NCI-H510A (cell line): ENCODE measurements at places on chromosomes 3 and 15.

- no peak for DNase-seq
These were observed 172 bp downstream of the ITPKA start for GRCh38 chr15:41493902-41494189.

- DNase-seq, result no peak
These were observed 196.3 kb upstream of the PLSCR5 start for GRCh38 chr3:146801492-146801891.

GRCh38 chr3:56488812-56489600 is 20.7 kb upstream of the ERC2 start:
- no peak for DNase-seq

- DNase-seq, result no peak
These were observed 198.9 kb upstream of the LPP start for GRCh38 chr3:187954873-187955586.

- DNase-seq, result no peak
These were observed 216.1 kb downstream of the SLCO3A1 start for GRCh38 chr15:92069308-92070250.

DNA sequence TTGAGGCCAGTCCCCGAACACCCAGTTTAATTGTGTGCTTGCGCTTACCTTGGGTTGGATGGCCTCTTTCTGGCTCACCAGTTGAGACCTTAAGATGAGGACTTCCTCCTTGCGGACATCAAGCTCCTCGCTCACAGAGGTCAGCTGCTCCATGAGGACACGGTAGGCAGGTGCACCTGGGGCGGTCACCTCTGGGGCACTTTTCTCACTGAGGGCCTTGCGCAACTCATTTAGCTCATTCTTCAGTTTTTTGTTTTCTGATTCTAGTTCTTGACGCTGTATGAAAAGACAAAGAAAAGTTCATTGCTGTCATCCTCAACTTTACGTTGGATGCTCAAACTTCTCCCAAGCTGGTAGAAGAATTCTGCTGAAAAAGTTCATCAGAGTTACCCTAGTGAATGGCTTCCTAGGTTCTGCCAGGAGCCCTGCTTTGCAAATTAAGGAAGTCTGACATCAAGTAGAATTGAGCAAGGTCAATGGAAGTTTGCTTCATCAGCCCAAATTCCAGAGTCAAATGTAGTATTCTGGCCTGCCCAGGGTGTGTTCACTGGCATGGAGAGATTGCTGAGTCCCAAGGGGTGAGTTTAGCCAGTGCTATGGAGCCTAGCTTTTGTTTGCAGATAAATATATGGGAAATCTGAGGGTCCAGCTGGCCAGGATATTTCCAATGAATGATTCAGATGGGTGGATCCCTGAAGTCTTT is 55.8 kb upstream of the MYO5C start:
- no peak for DNase-seq

- no peak for DNase-seq
These were observed 194.7 kb downstream of the DTWD1 start for GRCh38 chr15:49815526-49815925.

DNA sequence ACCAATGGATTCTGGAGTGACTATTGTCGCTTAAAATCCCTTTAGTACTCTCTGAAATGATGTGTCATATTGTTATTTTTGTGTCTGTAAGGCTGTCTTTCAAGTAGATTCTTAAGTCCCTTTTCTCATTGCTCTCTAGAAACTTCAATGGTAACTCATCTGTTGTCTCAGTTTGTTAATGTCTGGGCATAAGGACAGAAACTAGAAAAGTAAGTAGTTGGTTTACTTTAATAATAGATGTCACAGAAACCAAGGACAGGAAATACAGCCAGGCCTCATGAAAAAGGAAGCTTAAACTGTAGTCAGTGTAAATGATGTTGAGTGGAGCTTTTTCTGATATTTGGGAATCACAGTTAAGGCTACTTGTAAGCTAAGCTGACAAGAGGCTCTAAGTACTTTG is 730.2 kb upstream of the DPPA4 start:
- DNase-seq, result no peak

DNA sequence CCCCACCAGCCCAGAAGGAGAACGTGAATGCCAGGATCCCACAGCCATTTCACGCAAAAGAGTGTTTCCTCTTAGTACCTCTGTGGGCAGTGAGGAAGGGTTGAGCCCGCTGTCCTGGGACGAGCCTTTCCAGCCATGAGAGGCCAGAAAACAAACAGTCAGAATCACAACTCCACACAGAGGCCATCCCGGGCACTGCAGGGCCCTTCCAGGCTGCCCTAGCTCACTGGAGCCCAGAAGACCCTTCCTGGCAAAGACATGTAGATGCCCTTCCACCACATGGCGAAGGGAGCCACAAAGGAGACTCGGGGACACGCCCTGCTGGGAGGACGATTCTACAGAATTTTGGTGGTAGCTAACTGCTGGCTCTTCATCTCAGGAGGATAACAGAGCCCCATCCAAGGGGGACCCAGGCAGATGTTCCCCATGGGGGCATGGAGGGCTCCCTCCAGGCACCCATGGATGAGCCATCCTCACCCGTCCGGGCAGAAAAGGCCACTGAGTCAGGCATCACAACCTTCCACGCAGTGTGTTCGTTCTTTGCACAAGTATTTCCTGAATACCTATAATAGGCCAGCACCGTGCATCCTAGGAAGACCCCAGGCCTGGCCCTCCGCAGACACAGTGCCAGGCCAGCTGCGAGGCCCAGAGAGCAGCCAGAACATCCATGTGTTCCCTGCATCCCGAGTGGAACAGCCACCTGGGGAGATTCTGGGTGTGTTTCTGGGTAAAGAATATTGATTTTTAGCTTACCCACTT is 47.2 kb downstream of the SLC12A8 start:
- DNase-seq, result no peak

GRCh38 chr3:1164101-1164500 is 71.3 kb downstream of the CNTN6 start:
- DNase-seq, result no peak

DNA sequence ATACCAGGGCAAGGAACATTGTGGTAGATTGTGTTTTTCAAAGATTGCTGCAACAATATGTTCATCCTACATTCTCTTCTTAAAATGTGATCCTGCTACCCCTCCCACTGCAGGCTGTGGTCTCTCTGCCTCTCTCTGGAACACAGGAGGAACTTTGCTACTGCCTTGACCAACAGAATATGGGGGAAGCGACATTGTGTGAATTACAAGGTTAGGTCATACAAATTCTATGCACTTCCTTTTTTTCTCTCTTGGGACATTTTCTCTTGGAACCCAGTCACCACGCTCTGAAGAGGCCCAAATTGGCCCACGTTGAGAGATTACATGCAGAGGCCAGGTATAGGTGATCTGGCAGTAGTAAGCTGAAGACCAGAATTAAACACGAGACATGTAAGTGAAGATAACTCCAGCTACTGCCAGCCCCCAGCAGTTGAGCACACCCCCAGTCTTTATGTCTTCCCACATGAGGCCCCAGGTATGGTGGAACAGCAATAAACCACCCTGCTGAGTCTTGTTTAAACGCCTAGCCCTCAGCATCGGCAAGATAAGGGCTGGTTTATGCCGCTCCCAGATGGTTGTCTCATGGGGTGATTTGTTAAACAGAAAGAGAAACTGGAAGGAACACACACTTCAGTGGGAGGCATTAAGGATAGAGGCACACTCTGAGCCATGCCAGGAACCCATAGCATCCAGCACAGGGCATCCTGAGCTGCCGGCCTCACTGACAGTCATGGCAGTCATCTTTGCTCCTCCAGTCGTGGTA is 59.9 kb downstream of the FAM43A start:
- DNase-seq, result no peak

- no peak for DNase-seq
These were observed 2.6 kb downstream of the LIPC start for GRCh38 chr15:58434334-58434875.

DNA sequence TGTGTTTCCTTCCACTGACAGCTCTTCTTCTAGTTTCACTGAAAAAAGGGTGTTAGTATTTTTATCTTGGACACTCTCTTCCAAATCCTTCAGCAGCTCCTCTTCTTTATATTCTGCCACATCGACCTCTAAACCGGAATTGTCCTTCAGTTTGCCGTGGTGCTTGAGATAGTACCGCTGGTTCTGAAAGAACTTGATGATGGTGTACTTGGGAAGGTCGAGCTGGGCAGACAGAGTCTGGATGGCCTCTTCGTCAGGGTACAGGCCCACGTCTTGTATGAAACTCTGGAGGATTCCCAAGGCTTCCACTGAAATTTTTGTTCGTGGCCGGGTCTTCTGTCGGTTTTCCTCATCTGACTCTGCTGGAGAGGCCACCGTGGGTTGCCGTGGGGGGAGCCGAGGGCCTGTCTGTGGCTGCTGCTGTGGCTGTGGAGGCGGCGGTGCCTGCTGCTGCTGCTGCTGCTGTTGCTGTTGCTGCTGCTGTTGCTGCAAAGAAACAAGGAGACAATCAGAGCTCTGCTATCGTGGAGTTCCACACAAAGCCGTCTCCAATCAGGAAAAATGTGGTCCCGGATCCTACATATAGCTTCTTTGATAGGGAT is 75.8 kb downstream of the SATB1 start:
- no peak for DNase-seq

GRCh38 chr3:46504789-46505188 is 7.0 kb downstream of the RTP3 start:
- no peak for DNase-seq

DNA sequence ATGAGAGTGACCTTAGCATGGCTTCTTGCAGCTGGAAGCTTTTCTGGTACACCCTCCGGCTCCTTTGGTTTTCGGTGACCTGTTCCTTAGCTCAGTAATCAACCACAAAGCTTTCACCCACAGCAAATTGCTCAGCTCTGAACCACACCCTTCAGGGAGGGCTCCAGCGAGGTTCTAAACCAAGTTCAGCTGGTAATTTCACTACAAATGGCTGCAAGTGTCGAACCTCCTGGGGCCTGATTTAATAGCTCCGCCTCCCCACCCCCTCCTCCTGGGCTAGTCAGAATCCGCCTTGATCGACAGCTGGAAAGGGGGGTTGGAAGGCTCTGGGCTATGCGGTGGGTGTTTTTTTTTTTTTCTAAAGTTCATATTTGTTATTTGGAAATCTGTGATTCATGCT is 150.9 kb upstream of the MCTP2 start:
- DNase-seq, result no peak

DNA sequence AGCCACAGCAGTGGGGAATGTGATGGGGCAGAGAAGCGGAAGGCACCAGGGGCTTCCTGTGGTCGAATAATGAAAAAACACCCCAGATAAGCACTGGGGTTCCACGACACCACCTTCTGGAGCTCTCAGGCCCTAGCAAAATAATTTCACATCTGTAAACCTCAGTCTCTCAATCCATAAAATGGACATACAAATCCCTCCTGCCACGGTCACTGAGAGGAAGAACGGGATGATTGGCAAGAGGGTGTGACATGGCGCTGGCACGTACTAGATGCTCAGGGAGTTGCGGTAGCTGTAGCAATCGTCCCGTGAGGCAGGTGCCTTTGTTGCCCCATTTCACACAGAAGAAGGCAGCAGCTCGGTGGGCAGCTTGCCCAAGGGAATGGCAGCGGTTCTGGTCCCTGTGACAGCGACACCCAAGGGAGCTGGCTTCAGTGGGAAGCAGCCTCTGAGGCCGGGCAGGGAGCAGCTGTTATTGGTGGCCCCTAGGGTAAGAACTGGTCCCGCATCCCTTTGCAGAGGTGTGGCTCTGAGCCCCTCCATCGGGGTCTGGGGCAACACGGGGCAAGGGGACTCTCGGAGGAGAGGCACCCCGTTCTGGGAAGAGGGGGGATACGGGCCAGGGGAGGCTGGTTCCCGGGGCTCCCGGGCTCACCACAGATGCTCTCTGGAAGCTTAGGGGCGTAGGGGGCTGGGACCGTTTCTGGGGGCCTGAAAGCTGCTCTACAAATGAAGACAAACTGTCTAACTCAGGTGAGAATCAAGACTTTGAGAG is 114.0 kb upstream of the ALDH1A3 start:
- no peak for DNase-seq

GRCh38 chr3:177680472-177680821 is 483.2 kb upstream of the TBL1XR1 start:
- no peak for DNase-seq

GRCh38 chr3:73848173-73848906 is 223.6 kb upstream of the PDZRN3 start:
- no peak for DNase-seq

- DNase-seq, result no peak
These were observed 78.9 kb downstream of the FAM81A start for GRCh38 chr15:59516655-59517461.

DNA sequence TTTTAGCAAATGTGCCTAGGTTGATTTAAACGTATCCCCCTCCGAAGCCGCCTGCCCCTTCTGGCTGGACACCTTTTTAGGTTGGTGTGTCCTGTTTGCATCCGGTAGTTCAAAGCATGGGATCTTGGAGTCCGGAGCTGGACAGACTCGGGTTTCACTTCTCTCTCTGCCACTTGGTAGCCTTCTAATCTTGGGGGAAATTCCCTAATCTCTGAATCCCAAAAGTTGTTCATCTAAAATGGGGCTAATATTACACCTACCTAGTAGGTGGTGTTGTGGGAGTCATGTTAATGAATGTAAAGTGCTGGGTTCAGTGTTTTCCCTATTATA is 760 bp downstream of the FANCI start:
- DNase-seq, result no peak

DNA sequence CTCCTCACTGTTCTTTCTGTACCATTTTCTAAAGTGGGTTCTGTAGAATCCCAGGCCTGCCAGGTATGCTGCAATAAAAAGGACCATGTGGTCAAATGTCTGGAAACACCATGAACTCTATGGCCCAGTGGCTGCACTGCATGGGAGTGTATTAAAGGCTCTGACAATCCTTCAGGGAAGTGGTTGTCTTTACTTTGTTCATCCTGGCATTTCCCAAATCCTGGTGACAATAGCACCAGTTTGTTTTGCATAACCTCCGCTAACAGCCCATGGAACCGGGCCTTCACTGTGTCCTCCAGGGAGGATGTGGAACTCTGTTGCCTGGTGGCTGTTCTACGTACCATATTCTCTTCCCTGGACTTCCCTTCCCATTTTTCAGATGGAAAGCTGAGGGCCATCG is 11.2 kb upstream of the DUSP7 start:
- no peak for DNase-seq

GRCh38 chr3:117243657-117244056 is 534.1 kb downstream of the TUSC7 start:
- DNase-seq, result no peak

GRCh38 chr15:80588801-80589200 is 106.3 kb upstream of the ABHD17C start:
- no peak for DNase-seq

DNA sequence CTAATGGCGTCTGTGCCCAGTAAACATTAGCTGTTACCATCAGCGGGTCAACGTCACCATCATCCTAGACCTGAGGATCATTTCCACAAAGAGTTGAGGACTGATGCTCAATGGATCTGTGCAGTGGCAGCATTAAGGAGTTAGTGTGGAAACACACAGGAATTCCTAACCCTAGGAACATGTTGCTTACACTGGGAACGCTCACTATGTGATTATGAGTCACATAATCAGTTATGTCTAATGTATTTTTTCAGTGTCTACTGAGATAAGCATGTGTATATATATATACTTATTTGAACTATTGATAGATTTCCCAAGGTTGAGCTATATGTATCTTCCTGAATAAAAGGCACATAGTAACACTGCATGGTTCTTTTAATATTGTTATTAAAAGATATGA is 19.0 kb downstream of the ARNT2 start:
- no peak for DNase-seq

GRCh38 chr3:45947361-45947760 is 4.1 kb downstream of the CXCR6 start:
- no peak for DNase-seq
